ENCODE measurements at places on chromosomes 2 and 18.

DNA sequence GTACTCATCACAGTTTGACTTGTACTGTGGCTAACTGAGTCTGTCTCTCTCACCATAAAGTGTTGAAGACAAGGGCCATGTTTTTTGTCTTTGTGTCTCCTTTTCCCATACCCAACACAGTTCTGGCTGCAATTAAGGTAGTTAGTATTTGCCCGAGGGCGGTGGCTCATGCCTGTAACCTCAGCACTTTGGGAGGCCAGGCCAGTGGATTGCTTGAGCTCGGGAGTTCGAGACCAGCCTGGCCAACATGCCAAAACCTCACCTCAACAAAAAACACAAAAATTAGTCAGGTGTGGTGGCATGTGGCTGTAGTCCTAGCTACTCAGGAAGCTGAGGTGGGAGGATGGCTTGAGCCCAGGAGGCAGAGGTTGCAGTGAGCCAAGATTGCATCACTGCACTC, 6.9 kb upstream of the KIF3C start:
- DNase-seq = no peak

GRCh38 chr18:38847326-38847725, 1281.7 kb upstream of the CELF4 start:
- DNase-seq = no peak

DNA sequence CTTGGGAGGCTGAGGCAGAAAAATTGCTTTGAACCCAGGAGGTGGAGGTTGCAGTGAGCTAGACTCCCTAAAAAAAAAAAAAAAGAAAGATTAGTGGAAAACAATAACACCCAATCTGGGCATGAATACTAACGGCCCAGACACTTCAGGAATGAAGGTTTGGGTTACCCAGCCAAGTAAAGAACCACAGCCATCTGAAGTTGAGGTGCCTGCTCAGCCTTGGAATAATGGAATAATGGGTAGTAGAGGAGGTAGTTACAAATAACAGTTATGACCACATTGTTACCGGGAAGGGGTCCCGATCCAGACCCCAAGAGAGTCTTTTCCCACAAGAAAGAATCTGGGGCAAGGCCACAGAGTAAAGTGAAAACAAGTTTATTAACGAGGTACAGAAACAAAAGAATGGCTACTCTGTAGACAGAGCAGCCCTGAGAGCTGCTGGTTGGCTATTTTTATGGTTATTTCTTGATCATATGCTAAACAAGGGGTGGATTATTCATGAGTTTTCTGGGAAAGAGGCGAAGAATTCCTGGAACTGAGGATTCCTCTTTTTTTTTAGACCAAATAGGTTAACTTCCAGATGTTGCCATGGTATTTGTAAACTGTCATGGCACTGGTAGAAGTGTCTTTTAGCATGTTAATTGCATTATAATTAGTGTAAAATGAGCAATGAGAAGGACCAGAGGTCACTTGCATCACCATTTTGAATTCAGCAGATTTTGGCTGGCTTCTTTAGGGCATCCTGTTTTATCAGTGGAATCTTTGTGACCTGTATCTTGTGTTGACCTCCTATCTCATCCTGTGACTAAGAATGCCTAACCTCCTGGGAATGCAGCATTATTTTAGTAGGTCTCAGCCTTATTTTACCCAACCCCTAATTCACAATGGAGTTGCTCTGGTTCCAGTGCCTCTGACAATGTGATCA, 96.2 kb upstream of the HAAO start:
- no peak for DNase-seq

GRCh38 chr18:78579449-78579848, 400.2 kb upstream of the SALL3 start:
- no peak for DNase-seq

DNA sequence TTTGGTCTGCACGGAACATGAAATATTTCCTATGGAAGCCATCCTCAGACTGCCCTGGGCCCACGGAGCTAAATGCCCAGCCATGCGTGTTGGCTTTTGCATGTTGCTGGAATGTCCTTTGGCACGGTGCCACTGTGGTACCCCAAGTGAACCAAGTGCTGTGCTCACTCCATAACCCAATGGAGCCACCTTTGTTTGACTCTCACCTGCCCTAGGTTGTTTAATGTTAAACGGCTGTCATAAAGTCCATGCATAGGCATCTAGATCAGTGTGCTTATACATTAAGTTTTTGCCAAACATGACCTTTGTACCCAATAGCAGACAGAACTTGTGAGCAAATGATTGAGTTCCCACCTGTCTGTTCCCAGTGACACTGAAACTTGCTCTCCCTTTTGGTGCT, 59.9 kb upstream of the TMEM87B start:
- DNase-seq = no peak

DNA sequence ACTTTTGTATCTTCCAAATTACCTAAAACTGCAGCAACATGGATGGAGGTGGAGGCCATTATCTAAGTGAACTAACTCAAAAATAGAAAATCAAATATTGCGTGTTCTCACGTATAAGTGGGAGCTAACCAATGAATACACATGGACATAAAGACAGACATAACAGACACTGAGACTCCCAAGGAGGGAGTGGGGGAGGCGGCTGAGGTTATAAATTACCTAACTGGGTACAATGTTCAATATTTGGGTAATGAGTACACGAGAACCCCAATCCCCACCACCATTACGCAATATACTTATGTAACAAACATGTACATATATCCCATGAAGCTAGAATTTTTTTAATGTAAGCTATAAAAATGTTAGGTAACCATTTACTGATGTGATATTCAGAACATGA, 119.8 kb downstream of the RTTN start:
- DNase-seq = no peak

GRCh38 chr2:238424313-238424700, 2.4 kb upstream of the ASB1 start:
- DNase-seq = no peak

- no peak for DNase-seq
Measured at GRCh38 chr2:240760576-240761246, 59.3 kb downstream of the KIF1A start.

GRCh38 chr18:27075828-27076227, 109.3 kb downstream of the CHST9 start:
- DNase-seq = no peak

DNA sequence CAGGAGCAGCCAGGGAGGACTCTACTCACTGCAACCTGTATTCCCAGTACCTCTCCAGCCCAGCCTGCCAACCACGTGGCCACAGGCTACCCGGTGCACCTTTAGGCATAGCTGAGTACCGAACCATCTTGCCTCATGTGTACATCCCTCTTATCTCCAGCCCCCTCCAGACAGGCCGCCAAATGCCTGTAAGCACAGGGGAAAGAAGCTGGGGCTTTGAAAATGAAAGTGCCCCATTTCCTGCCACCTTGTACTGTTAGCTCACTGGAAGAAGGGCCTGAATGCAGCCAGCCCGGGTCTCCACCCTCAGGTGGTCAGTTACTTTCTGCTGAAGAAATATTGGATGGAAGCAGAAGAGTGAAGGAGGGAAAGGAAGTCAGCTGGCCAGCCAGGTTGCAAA, 27.2 kb upstream of the RFX8 start:
- no peak for DNase-seq

GRCh38 chr2:203328760-203329540, 756 bp downstream of the ABI2 start:
- DNase-seq = no peak

- no peak for DNase-seq
Measured at GRCh38 chr2:141440072-141440635, 690.7 kb downstream of the LRP1B start.

DNA sequence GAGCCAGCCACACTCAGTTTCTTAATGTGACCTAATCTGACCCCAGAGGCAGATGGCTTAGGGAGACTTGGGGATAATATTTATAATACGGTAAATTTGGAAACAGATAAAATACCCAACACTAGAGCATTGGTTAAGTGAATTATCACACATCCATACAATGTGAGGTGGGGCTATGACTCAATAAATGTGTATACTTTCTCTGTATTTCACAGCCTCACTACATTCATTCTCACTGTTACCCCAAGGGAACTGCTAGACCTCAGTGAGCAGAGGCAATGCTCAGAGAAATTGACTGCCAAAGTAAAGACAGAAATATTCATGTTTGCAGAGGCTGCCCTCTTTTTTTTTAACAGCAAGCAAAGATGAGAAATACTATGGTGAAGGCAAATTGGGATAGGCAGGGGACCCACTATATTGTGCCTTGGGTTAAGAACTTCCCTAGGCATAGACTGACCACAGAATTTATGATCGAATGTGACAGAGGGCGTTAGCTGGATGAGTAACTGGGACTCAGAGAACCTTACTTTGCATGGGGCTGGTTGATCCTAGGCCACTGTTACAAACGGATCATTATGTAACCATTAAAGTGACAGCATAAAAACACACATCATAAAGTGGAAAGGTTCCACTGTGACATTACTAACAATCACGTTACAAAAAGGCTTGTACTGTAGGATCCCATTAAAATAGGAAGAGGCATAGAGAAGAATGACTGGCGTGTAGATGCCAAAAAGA, 246.0 kb upstream of the LYPD1 start:
- no peak for DNase-seq

GRCh38 chr2:211598238-211598637, 940.4 kb downstream of the ERBB4 start:
- DNase-seq = no peak

DNA sequence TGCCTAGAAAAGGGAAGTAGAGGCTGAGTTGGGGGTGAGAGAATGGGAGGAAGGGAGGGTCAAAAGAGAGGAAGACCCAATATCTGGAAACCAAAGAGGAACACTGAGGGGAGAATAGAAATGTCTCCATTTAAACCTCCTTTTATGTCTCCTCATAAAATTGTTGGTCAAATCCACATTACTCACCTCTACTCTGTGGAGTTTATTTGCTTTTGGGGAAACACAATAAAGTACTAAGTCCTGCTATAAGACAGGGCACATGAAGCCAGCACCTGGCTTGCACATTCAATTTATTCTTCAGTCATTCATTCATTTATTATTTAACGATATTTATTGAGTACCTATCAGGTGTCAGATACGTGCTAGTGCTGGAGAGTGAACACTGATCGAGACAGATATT, 60.3 kb upstream of the NFE2L2 start:
- DNase-seq = no peak

DNA sequence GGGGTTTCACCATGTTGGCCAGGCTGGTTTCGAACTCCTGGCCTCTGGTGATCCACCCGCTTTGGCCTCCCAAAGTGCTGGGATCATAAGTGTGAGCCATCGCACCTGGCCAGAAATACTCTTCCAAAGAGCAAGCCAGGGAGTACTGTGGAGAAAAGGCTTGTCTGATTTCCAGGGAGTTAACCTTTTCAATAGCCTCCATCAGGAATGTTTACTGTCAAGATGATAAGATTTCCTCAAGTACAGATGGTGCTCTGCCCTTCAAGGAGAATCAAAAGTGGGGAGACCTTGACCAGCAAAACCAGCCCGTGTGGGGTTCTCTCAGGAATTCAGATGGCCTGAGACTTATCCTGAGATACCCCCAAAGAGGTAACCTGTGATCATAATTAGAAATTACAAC, 237.2 kb downstream of the PRKCE start:
- DNase-seq = no peak

DNA sequence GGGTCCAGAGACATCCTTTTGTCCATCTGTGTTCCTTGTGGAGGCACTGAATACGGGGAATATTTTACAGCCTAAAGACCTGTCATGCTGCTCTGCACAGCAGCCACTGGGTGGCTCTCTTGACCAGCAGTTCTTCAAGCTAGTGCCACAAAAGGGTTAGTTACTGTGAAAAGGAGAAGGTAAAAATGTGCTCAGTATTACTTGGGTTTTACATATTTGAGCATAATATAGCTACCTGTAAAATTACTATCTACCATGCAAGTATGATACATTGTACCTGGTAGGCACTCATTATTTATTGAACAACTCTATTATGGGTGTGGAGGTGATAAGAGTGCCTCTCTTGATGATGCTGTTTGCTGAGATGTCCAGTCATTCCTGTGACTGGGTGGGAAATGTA, 23.6 kb downstream of the FZD5 start:
- DNase-seq = peak; percentile 35

- DNase-seq = no peak
Measured at GRCh38 chr18:34909637-34910364, 131.4 kb upstream of the MAPRE2 start.

- DNase-seq = no peak
Measured at GRCh38 chr18:13437034-13437433, 218.5 kb downstream of the LDLRAD4 start.

- DNase-seq = no peak
Measured at GRCh38 chr18:5389356-5389755, 93.8 kb upstream of the ZBTB14 start.

- DNase-seq = no peak
Measured at GRCh38 chr18:54961868-54962267, 2.6 kb upstream of the CCDC68 start.

GRCh38 chr2:45103351-45104345, 94.4 kb upstream of the SIX2 start:
- DNase-seq = no peak

DNA sequence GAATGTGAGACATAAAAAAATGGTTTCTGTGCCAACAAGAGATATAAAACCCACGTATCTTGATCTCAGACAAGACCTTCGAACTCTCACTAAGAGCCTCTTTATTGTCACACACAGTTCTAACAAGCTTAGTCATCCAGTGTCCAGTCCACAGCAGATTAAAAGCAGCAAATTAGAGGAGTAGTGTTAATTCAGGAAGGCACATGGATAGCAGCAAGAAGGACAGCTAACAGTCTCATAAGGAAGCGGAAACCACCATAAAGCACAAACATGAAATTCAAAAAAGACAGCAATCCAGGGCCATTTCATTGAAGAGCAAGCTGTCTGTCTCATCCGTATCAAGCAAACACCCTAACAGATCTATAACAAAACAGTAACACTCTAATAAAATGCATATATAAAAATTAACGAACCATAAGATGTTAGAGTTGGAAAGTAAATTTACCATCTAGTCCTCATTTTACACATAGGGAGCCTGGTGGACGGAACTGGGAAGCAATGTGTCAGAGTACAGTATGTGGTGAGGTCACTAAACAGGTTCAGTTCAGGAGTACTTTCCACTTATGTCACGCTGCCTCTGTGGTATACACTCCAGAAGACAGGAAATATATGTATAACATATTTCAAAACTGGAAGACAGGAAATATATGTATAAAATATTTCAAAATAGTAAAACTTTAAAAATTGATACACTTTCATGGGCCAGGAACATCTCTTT, 18.3 kb downstream of the AAK1 start:
- no peak for DNase-seq

- no peak for DNase-seq
Measured at GRCh38 chr2:155391613-155392130, 693.2 kb downstream of the KCNJ3 start.

GRCh38 chr2:169978402-169979017, 151.3 kb downstream of the UBR3 start:
- no peak for DNase-seq

- DNase-seq = no peak
Measured at GRCh38 chr2:48738806-48739205, 16.7 kb downstream of the LHCGR start.

GRCh38 chr2:222941510-222942032, 80.7 kb downstream of the ACSL3 start:
- DNase-seq = no peak

GRCh38 chr18:10877987-10878386, 271.4 kb downstream of the PIEZO2 start:
- no peak for DNase-seq
